Activated CD4-positive, alpha-beta T cell treated with anti-CD3 and anti-CD28 coated beads, Interleukin-2, amount 10 ng/mL, durations not matched to agents 7 days and 5 days (primary cell): ENCODE measurements at places on chromosomes 7 and 10.

GRCh38 chr10:84029840-84030239, 109.5 kb upstream of the GHITM start:
- no peaks in the 10 kb centered on the region for H3K36me3 ChIP-seq
- H3K27ac ChIP-seq, result no peak overlapping the region
- no peak overlapping the region for H3K4me3 ChIP-seq
- DNase-seq, result no peak
- no peaks in the 10 kb centered on the region for H3K27me3 ChIP-seq

DNA sequence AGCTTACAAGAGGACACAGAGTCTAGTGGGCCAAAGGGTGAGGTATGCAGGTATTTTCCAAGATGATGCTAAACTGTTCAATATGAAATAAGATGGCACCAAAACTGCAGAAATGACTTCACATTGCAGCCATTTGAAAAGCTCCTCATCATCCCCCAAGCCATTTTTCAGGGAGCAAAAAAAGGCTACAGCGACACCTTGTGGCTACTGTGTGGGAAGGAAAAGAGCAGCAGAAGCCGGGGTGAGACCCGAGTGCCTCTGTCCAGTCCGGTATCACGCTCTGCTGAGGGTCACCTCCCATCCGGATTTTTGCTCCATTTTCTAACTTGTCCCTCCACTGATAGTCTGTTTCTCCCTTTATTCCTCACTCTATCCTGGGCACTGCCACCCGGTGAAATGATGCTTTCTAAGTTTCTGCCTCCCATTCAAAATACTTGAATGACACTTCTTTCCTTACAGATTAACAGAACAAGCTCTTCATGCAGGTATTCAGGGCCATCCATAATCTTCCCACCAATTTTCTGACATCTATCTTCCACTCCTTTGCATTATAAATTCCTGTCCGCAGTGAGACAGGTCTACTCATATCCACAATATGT, 220.2 kb downstream of the DGKI start:
- H3K4me3 ChIP-seq, result no peak overlapping the region
- peaks cover 11% of the 10 kb centered on the region for H3K27me3 ChIP-seq
- H3K27ac ChIP-seq, result no peak overlapping the region
- no peaks in the 10 kb centered on the region for H3K4me1 ChIP-seq
- H3K36me3 ChIP-seq, result no peaks in the 10 kb centered on the region
- DNase-seq, result peak; percentile 53

DNA sequence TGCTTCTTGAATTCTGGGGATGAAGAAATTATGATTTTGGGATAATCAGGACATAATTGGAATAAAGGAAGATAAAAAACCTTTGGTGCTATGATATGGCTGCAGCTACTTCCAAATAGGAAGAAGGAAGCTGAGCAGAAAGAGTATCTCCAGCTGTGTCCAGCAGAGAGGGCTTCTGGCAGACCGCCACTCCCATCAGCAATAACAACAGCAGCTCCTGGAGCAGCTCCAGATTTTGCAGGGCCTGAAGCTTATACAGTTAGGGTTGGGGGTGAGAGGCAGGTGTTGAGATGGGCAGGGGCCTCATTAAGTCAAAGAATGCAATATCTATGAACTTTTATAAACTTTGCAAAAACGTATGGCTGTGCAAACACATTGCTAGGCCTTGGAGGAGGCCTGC, 62.3 kb downstream of the C10orf120 start:
- no peaks in the 10 kb centered on the region for H3K4me1 ChIP-seq
- H3K4me3 ChIP-seq, result no peak overlapping the region
- no peaks in the 10 kb centered on the region for H3K36me3 ChIP-seq
- H3K27ac ChIP-seq, result no peak overlapping the region
- H3K27me3 ChIP-seq, result no peaks in the 10 kb centered on the region

DNA sequence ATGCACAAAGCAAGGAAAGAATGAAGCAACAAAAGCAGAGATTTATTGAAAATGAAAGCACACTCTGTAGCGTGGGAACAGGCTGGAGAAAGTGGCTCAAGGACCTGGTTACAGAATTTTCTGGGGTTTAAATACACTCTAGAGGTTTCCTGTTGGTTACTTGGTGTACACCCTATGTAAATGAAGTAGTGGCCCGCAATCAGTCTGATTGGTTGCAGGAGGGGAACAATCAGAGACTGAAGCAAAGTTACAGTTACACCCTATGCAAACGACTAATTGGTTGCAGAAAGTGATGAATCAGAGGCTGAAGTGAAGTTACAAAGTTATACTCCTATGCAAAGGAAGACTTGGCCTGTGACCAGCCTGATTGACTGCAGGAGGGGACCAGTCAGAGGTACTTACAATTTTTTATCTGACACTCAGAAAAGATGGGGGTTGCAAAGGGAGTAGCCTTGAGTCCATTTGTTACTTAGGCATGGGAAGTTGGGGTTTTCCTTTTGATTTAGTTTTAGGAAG, 3.6 kb upstream of the MTPN start:
- H3K36me3 ChIP-seq, result peaks cover 2% of the 10 kb centered on the region
- H3K4me3 ChIP-seq, result peak overlapping the region; percentile 69
- H3K27me3 ChIP-seq, result no peaks in the 10 kb centered on the region
- H3K27ac ChIP-seq, result peak overlapping the region; percentile 86

DNA sequence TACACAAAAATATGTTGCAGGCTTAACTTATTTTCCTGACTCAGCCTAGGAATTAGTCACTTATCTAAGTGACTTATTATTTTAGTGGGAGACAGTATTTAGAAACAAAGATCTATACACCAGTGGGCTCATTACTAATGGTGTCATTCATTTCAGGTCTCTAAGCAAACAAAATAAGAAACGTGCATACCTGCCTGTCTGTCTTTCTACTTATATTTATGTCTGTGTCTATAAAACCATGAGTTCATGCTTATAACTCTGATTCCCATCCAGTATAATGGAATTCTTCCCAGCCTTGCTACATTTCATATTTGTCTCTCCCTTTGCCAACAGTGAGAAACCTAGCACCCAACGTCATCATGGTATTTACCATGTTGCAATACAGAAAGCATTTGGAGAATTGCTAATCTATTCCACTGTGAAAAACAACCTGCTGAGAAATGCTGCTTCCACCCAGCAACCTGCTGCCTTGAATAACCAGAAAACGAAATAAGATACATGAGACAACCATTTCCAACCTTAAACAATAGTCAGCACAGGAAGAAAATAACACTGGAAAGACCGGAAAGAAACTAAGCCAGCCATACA, 501.0 kb downstream of the GLRX3 start:
- no peaks in the 10 kb centered on the region for H3K4me1 ChIP-seq
- DNase-seq, result no peak
- H3K27me3 ChIP-seq, result peaks cover 9% of the 10 kb centered on the region
- H3K36me3 ChIP-seq, result no peaks in the 10 kb centered on the region

GRCh38 chr10:95935429-95935828, 27.7 kb downstream of the CC2D2B start:
- H3K4me3 ChIP-seq, result no peak overlapping the region
- H3K36me3 ChIP-seq, result no peaks in the 10 kb centered on the region
- H3K27ac ChIP-seq, result no peak overlapping the region
- peaks cover 10% of the 10 kb centered on the region for H3K27me3 ChIP-seq
- peaks cover 6% of the 10 kb centered on the region for H3K4me1 ChIP-seq

DNA sequence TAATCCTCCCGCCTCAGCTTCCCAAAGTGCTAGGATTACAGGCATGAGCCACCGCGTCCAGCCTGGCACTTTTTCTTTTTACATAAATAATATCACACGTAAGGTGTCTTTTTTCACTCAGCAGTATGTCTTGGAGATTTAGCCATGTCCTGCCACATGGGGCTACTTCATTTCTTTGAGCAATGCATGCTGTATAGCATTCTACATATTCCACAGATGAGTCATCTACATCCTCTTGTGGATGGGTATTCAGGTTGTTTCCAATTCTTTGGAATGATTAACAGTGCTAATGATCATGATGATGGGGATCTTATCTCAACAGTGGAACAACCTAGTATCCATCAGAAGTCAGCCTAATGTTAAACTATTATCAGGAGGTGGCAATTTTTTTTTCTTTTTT, 50.8 kb downstream of the ZNF503 start:
- H3K27me3 ChIP-seq, result no peaks in the 10 kb centered on the region
- H3K36me3 ChIP-seq, result no peaks in the 10 kb centered on the region
- DNase-seq, result no peak
- H3K4me3 ChIP-seq, result no peak overlapping the region

DNA sequence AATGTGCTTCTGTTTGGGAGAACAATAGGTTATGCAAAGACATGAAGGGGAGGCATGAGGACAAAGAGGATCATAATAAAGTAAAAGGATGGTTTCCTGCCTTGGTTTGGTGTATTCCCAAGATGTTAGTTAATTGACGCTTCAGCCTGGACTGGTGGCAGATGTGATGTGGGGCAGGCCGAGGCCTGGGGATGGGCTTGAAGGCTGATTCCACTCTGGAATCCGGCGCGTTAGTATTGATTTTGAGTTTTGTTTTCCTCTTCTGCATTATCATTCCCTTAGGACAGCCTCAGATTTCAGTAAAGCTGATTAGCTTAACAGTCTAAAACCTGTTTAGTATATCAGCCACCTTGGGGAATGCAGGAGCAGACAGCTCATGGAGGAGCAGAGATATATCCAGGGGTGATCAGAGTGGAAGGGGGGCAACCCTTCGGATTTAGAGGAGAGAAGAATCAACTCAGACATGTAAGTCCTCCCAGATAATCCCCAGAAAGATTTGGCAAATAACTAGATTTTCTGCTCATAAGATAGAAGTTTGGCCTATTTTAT, 159.8 kb upstream of the MTPN start:
- no peak overlapping the region for H3K27ac ChIP-seq
- H3K36me3 ChIP-seq, result no peaks in the 10 kb centered on the region
- H3K27me3 ChIP-seq, result no peaks in the 10 kb centered on the region
- no peak for DNase-seq

GRCh38 chr7:120052884-120053382, 220.0 kb upstream of the KCND2 start:
- H3K27me3 ChIP-seq, result no peaks in the 10 kb centered on the region
- no peak for DNase-seq
- no peaks in the 10 kb centered on the region for H3K4me1 ChIP-seq
- H3K4me3 ChIP-seq, result no peak overlapping the region
- H3K27ac ChIP-seq, result no peak overlapping the region
- H3K36me3 ChIP-seq, result no peaks in the 10 kb centered on the region

- no peak overlapping the region for H3K27ac ChIP-seq
- no peak overlapping the region for H3K4me3 ChIP-seq
- peaks cover 30% of the 10 kb centered on the region for H3K4me1 ChIP-seq
- DNase-seq, result no peak
Observed at GRCh38 chr10:103849212-103849877, 6.0 kb downstream of the SH3PXD2A start.

GRCh38 chr7:55105952-55106351, 87.1 kb downstream of the EGFR start:
- no peaks in the 10 kb centered on the region for H3K36me3 ChIP-seq
- no peak overlapping the region for H3K4me3 ChIP-seq
- H3K27ac ChIP-seq, result no peak overlapping the region
- H3K27me3 ChIP-seq, result peaks cover 33% of the 10 kb centered on the region
- no peaks in the 10 kb centered on the region for H3K4me1 ChIP-seq
- DNase-seq, result no peak

- no peaks in the 10 kb centered on the region for H3K27me3 ChIP-seq
- DNase-seq, result peak; percentile 57
- H3K4me3 ChIP-seq, result peak overlapping the region; percentile 32
- H3K36me3 ChIP-seq, result peaks cover 33% of the 10 kb centered on the region
- H3K27ac ChIP-seq, result peak overlapping the region; percentile 86
Observed at GRCh38 chr10:124650820-124651401, 93.3 kb downstream of the FAM53B start.

DNA sequence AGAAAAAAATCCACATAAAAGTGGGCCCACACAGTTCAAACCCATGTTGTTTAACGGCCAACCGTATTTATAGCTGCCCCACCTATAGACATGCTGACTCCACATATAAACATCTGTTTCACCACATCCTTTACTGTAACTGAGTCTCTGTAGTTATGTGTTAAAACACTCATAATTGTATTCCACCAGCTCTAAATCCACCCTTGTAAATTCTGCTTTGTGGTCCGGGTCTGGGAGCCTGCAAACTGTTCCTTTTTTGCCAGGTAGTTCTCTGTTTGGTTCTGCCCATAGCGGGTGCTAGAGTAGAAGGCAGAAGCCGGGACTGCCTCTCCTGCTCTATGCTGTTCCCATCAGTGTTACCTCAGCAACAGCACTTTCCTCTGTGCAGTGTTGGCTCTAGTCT, 20.2 kb upstream of the FHIP2A start:
- DNase-seq, result peak; percentile 59
- H3K27ac ChIP-seq, result peak overlapping the region; percentile 96
- peaks cover 6% of the 10 kb centered on the region for H3K27me3 ChIP-seq

- H3K4me1 ChIP-seq, result no peaks in the 10 kb centered on the region
- H3K27me3 ChIP-seq, result no peaks in the 10 kb centered on the region
- no peak overlapping the region for H3K4me3 ChIP-seq
- H3K27ac ChIP-seq, result no peak overlapping the region
Observed at GRCh38 chr10:124561206-124561605, 99.6 kb downstream of the LHPP start.

DNA sequence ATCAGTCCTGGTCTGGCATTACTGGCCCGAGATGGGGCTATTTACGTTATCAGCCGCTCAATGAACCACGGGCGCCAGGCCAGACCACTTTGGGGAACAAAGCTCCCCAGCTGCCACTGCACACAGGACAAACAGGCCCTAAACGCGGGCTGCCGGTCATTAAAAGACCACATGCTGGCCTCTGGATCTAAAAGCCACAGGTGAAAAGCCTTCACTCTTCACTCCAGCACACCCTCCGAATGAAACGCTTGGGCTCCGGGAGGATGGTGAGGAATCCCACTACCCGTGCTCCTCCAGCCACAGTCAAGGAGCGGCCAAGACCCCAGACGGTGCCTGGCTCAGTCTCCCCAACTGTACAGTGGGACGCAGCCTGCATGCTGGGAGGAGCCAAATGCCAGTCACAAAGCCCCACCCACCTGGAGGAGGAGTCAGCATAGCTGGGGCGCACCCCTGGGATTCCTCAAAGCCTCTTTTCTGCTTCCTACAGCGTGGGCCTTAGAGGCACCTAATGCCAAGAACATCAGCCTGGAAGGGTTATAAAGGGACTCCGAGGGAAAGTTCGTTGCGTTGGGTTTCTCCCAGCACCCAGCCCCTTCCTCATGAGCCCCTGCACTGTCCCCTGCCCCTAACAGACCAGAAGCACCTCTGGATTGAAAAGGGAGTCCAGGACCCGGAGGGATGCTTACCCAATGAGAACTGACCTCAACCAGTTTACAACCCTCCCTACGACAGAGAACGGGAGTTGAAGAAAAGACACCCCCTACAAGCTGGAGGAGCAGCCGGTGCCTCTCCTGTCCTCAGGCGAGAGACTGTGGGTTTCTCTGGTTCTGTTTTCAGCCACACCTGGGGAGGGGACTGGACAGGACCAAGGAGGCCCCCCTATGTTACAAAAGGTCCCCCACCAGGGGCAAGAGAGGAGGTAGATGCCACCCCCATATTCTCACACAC, 4.7 kb downstream of the PDGFA start:
- H3K4me1 ChIP-seq, result peaks cover 8% of the 10 kb centered on the region
- peaks cover 25% of the 10 kb centered on the region for H3K27me3 ChIP-seq
- H3K36me3 ChIP-seq, result no peaks in the 10 kb centered on the region
- DNase-seq, result no peak
- H3K27ac ChIP-seq, result no peak overlapping the region

GRCh38 chr7:2062648-2063047, 170.1 kb downstream of the MAD1L1 start:
- peaks cover 14% of the 10 kb centered on the region for H3K36me3 ChIP-seq
- no peak for DNase-seq
- no peak overlapping the region for H3K27ac ChIP-seq
- H3K27me3 ChIP-seq, result no peaks in the 10 kb centered on the region
